Ascending aorta (tissue), 2 donors: ENCODE measurements at places on chromosomes 3 and 15. TPM values are rescaled to one million over a fixed set of nuclear protein-coding genes. Genes with fewer than 3 reads are reported as not detected.

Gene C3orf52
- 0.32 TPM for total RNA-seq

Gene ZNF860
- total RNA-seq = 0.43 TPM

DNA sequence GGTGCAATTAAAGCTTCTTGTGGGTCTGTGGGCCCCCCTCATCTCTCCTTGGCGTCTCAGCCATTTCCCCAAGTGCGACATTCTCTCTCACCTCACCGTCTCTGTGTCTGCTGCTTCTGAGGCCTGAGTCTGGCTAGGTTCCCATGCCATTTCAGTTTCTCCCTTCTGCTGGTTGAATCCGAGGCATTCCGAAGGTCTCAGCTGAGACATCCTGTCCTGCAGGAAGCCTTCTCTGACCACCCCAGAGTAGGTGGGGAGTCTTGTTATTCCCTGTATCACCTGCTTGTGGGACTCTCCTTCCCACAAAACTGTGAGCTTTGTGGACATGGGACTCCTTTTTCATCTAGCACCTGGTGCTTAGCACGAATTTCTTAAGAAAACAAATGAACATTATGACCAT lies 78.3 kb downstream of the ASB7 start:
- H3K4me3 ChIP-seq = no peak overlapping the region
- no peaks in the 10 kb centered on the region for H3K36me3 ChIP-seq
- no peak overlapping the region for H3K27ac ChIP-seq
- H3K4me1 ChIP-seq = no peaks in the 10 kb centered on the region
- no peaks in the 10 kb centered on the region for H3K27me3 ChIP-seq
- no peak for DNase-seq

- H3K27ac ChIP-seq = no peak overlapping the region
- no peaks in the 10 kb centered on the region for H3K36me3 ChIP-seq
- no peak overlapping the region for H3K4me3 ChIP-seq
Measured at GRCh38 chr15:51080286-51080685, 14.4 kb downstream of the TNFAIP8L3 start.
